Activated naive CD8-positive, alpha-beta T cell treated with anti-CD3 and anti-CD28 coated beads, Interleukin-2, amount 50 U/mL, for 24 hours (primary cell): ENCODE measurements at places on chromosomes 6 and 20.
A peak's percentile ranks its signal among the peaks of the same experiment; 100 is the strongest.

GRCh38 chr6:24197892-24198291 lies 71.9 kb downstream of the NRSN1 start:
- DNase-seq, result no peak

- DNase-seq, result peak; percentile 67
Observed at GRCh38 chr6:42007286-42008137, 42.8 kb upstream of the TAF8 start.

GRCh38 chr20:62032609-62033368 lies 32.9 kb downstream of the TAF4 start:
- DNase-seq, result no peak

GRCh38 chr6:106170030-106170791 lies 84.1 kb downstream of the PRDM1 start:
- DNase-seq, result no peak

DNA sequence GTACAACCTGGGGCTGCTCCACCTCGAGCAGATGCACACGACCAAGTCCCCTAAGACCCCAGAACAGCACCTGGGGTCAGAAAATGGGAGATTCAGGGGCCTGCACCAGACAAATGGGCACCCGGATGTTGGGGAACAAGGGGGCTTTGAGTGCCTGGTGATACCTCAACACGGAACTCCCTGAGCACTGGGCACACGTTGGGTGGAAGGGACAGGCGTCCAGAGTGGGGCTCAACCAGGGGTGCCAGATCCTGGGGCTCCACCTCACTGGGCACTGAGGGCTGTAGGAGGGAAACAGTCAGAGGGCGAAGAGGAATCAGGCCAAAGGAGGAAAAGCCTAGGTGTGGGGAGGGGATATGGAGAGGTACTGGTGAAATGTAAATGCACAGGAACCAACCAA lies 33.5 kb upstream of the SPAG4 start:
- no peak for DNase-seq

GRCh38 chr6:139752086-139752485 lies 377.6 kb upstream of the CITED2 start:
- DNase-seq, result no peak

DNA sequence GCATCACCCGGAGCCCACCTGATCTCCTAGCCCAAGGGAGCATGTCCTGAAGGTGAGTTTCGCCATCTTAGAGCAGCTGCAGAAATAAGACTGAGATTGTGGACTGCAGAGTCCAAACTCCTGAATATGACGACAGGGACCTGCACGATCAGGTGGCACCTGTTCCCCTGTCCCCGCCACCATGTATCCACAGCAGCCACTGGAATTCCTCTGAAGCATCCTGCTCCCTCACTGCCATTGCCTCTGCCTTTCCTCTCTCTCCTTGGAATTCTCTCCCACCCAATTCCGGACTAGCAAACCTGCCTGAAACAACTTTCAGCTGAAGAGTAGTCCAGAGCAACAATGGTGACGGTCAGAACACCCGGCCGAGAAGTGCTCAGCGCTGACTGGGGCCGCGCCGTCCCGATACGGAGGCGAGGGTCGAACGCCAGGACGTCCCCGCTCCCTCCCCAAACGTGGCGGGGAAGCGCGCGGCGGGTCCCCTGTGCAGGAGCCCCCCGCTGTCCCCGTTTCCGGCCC lies 694 bp upstream of the FAM120B start:
- DNase-seq, result no peak

DNA sequence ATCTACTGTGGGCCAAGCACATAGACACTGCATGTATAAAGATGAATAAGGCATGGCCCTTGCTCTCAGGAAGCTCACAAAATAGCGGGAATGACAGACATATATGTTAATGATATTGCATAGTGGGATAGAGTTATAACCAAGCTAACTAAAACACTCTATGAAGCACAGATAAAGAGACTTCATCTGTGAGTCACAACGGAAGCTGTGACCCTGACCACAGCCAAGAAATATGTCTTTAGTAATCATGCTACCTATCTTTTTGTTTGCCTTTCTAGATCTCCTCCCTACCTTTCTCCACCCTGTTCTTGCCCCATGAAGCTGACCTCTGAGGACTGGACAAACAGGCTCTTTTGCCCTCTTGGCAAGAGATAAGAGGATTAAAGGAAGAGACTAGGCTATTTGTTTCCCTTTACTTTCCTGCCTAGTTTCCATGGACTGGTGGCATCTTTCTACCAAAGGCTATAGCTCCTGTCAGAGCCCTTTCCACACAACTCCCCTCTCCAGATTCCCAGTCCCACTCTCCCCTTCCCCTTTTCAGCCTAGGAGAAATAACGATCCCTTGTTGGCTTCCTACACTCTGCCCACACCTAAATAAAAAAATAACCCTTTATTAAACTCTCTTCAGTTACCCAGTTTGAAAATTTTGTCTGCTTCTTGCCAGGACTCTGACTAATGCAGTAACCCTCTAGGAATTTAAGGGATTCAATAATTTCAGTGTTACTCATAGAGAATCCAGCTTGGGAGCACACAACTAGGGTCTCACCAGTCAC lies 504.9 kb upstream of the MARCKS start:
- no peak for DNase-seq
